Bone marrow (tissue), 2 donors: ENCODE measurements at places on chromosomes 3 and 15.

GRCh38 chr3:113758389-113759024 is 11.7 kb downstream of the ATP6V1A start:
- DNase-seq: no peak

DNA sequence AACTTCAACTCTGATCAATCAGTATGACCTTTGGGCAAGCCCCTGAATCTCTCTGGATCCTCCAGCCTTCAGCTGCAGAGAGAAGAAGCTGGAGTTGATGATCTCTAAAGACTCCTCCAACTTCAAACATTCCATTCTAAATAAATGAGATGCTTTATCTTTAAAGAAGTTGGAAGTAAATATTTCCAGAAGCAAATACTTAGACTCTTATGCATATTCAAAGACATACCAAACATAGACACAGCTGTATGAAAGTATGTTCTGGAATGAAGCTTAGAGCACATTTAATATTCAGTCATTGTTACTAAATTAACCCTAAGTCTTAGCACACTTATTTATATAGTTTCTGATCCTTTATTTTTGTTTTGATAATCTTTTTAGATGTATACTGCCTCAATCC is 77.6 kb upstream of the ACP3 start:
- no peak for DNase-seq

- no peak for DNase-seq
Observed at GRCh38 chr3:15889936-15890335, 92.2 kb upstream of the ANKRD28 start.

- DNase-seq: no peak
Observed at GRCh38 chr3:26590919-26591484, 31.6 kb upstream of the LRRC3B start.

DNA sequence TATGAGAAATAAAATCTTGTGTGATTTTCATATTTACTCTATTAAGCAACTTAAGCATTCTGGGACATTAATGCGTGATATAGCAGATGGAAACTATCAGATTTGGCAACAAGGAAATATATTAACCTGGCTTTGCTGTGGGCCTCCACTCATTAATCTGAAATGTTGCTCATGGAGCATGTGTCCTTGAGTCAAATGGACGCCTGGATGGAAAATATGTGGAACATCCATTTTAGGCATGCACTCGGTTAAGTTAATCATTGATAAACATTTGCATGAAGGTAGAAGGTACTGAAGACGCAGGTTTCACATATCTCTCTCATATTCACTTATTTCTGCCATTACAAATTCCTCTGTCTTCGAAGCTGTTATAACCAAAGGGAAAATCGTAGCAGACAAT is 246.1 kb downstream of the NR2F2 start:
- DNase-seq: no peak

DNA sequence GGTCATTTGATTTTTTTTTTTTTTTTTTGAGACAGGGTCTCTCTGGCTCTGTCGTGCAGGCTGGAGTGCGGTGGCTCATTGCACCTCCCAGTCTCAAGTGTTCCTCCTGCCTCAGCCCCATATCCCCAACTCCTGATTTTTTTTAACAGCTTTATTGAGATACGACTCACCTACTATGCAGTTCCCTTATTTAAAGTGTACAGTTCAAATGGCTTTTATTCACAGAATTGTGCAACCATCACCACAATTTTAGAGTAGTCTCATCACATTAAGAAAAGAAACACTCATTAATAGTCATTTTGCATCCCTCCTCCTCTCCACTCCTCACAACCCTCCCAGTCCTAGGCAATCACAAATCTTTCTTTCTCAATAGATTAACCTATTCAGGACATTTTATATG is 1.9 kb upstream of the TRA2B start:
- DNase-seq: no peak

DNA sequence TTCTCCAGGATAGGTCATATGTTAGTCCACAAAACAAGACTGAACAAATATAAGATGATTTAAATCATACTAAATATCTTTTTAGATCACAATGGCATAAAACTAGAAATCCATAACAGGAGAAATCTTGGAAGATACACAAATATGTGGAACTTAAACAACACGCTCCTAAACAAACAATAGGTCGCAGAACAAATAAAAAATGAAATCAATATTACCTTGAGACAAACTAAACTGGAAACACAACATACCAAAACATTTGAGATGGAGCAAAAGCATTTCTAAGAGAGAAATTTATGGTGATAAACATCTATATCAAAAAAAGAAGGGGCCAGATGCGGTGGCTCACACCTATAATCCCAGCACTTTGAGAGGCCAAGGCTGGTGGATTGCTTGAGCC is 8.3 kb upstream of the TMCO5A start:
- DNase-seq: no peak

GRCh38 chr3:167941234-167941995 is 154.3 kb downstream of the GOLIM4 start:
- peak; percentile 38 for DNase-seq

DNA sequence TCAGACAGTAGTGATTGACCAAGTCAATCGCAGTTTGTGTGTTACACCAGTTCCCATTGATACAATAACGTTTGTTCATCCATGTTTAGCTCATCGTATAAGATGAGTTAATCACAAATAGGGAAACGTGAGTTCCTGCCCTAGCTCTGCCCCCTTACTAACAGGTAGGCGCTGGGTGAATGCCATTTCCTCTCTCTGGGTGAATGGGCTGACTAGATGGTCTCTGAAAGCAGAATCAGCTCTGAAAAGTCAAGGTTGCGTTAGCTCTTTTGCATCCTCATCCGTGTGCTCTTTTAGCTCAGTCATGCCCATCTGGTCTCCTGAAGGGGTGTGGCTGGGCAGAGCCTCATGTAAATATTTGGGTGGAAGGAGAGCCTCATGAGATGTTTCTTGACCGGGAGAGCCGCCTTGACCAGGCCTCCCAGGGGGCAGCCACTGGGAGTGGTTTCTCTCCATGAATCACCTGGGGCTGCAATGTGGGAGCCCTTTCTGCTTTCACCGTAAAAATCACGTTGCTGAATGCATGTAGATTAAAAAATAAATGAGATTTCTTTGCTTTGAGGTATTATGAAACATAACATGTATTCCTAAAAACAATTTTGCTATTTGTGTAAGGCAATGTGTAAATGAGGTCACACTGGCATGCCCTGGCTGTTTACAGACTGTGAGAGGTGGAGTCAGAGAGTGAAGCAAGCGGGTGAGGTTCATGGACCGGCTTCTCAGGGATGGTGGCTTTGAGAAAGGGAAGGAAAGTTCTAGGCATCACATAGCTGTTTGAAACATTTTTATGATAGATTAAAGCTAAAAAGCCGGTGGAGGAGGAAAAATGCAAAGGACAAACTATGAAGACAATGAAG is 108.4 kb upstream of the RASGRP1 start:
- no peak for DNase-seq

DNA sequence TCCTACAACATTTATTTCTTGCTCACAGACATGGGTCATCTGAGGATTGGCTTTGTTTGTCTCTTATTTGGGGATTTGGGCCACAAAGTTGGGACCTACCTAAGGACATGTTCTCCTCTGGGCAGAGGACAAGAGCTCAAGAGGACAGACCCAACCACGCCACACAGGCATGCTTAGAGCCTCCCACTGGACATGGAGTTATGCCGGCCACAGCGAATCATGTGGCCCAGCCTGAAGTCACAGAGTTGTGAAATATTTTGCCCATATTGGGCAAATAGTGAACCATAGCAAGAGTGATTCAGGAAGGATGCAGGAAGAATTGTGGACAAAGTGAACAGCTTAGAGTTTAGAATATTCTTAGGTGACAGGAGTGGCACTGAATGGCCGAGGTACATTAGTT is 9.9 kb downstream of the TRAK1 start:
- no peak for DNase-seq

- no peak for DNase-seq
Observed at GRCh38 chr15:85168642-85169173, 187.1 kb downstream of the PDE8A start.

DNA sequence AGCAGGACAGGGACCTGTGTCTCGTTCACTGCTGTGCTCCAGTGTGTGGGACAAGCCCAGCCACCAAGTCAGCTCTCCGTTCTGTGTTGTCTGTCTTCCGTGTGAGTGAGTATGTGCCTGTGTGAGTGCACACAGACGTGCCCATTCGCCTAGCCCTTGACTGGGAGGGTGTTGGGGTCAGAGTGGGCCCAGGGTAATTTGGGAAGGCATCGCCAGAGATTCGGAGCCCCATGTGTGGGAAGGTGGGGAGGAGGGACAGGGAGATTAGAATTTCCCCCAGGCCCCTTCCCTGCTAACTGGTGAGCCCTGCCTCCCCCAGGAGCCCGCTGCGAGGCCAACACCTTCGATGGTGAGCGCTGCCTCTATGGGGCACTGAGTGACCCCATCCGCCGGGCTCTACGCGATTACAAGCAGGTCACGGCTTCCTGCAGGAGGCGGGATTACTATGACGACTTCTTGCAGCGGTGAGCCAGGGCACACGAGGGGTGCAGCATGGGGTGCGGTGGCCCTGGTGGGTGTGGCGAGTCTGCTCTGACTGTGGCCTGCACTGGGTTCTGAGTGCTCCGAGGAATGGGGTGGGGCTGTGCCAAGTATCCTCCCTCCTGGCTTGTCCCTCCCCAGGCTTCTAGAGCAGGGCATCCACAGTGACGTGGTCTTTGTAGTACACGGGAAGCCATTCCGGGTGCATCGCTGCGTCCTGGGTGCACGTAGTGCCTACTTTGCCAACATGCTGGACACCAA is 3.1 kb downstream of the ABTB1 start:
- no peak for DNase-seq

- DNase-seq: no peak
Observed at GRCh38 chr3:178352326-178353005, 183.8 kb upstream of the KCNMB2 start.

- no peak for DNase-seq
Observed at GRCh38 chr3:127590282-127590592, 296 bp downstream of the TPRA1 start.

GRCh38 chr3:25854635-25855034 is 64.7 kb downstream of the OXSM start:
- DNase-seq: no peak

DNA sequence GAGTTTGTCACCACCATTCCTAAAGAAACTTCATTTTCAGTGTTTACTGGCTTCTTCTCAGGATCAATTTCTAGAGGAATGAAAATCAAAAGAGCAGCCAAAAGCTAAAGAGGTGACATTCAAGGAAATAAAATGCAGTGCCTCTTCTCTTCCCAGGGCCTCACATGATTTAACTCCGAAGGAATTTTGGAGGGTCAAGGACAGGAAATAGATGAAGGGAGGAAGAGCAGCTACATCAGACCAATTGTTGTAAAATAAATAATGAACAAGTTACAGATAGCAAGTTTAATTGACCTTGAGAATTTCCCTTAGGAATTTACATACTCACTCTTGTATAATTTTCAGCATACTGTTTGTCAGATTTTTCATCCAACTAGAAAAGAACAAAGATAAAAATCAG is 78.1 kb downstream of the LRRFIP2 start:
- DNase-seq: no peak

GRCh38 chr3:2656806-2657777 is 453.1 kb downstream of the IL5RA start:
- DNase-seq: no peak

GRCh38 chr3:101362406-101362805 is 42.0 kb upstream of the IMPG2 start:
- no peak for DNase-seq

DNA sequence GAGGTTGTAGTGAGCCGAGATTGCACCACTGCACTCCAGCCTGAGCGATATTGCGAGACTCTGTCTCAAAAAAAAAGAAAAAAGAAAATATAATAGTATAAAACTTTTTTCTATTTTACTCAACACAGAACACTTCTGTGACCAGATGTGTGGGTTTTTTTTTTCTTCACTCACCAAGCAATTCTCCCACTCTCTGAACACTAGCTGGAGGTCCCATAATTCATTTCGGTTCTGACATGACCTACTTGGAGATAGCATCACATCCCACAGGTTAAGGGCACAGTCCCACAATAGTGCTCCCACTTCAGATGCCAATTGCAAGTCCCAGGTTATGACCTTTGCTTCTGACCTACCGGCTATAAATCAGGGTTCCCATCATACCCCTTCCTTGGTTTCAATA is 35.0 kb downstream of the KAT2B start:
- no peak for DNase-seq

DNA sequence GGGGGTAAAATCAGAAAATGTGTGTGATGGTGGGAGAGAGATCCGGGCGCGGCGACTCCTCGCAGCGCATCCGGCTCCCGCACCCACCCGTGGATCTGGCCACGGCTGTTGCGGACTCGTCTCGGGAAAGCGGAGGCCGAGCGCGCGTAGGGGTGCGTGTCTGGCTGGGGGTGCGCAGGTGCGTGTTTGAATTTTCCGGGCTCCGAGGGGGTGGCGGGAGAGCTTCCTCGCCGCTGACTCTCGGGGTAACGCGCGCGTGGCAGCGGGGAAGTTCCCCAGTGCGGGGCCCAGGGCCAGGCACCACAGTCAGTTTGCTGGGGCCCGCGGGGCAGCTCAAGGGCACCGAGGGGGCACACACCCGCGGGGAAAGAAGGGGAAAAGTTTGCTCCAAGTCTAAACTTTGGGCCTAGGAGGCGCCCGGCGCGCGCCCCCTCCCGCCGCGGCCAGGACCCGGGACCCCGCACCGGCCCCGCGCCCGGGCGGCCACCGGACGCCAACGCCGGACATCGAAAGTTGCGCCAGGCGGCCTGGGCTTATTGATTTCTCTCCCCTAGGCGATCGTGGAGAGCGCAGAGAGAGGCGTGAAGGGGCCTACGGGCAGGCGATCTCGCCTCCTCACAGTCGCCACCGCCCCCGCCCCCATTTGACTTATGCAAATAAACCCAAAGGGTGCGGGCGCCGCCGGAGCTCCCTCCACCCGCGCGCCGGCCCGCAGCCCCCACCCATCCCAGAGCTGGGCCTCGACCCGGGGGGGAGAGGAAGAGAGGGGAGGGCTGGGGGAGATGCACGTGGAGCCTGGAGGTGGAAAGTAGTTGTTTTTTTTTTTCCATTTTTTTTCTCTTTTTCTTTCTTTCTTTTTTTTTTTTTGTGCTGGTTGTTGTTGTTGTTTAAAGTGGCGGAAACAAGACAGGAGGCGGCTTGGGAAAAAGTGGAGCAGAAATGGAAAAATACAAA is 639 bp downstream of the FOXP1 start:
- DNase-seq: peak; percentile 80

DNA sequence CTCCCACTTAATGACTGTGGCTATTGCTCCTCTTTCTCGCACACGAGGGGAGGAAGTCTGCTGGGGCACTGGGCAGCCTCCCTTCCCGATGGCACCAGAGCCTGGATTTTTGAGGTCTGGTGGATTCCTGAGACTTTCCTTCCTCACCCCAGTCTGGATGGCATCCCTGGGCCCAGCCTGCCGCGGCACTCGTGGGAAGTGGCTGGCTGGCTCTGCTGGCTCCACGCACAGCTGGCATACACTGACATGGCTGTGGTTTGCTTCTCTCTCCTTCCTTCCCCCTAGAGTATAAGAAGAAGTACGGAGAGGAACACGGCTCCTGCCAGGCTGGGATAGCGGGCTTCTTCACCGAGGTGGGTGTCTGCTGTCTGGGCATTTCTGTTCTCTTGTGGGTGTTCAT is 319.8 kb upstream of the LRRFIP2 start:
- no peak for DNase-seq

- no peak for DNase-seq
Observed at GRCh38 chr15:70316059-70316600, 218.4 kb upstream of the TLE3 start.

DNA sequence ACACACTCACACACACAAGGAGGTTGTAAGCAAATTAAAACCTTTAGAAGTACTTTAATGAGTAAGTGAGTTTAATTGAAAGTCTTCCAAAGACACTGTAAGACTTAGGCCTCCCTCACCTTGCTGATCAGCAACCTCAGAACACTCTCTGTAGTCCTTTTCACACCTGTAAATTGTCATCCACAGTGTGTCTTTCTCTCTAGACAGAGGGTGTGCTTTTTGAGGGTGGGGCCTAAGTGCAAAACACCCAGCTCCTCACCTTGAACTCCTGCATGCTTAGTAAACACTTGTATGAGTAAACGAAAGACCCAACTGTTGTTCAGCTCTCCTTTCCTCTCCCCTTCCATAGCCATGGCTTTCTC is 183.2 kb upstream of the IL12A start:
- DNase-seq: no peak
